ENCODE measurements at places on chromosomes 6 and 20. TPM values are rescaled to one million over a fixed set of nuclear protein-coding genes. Genes with fewer than 3 reads are reported as not detected.

The TFAP2C gene
- total RNA-seq, result 9.0 TPM

The LCA5 gene
- 2.2 TPM for total RNA-seq

The PABPC1L gene
- total RNA-seq, result 112 TPM

The AK9 gene
- total RNA-seq, result 25.4 TPM

The TRERF1 gene
- total RNA-seq, result 3.4 TPM

The CRIP3 gene
- not detected for total RNA-seq

The CD24 gene
- total RNA-seq, result 466 TPM

The RXRB gene
- 26.9 TPM for total RNA-seq

The RALGAPB gene
- total RNA-seq, result 22.7 TPM

The PPP1R18 gene
- 46.0 TPM for total RNA-seq

The LAMA4 gene
- total RNA-seq, result 52.9 TPM

The SALL4 gene
- 0.14 TPM for total RNA-seq

The ATP9A gene
- 74.0 TPM for total RNA-seq

The MTCH1 gene
- 190 TPM for total RNA-seq

The C6orf141 gene
- 10.0 TPM for total RNA-seq
